ENCODE measurements at places on chromosomes 3 and 15.

DNA sequence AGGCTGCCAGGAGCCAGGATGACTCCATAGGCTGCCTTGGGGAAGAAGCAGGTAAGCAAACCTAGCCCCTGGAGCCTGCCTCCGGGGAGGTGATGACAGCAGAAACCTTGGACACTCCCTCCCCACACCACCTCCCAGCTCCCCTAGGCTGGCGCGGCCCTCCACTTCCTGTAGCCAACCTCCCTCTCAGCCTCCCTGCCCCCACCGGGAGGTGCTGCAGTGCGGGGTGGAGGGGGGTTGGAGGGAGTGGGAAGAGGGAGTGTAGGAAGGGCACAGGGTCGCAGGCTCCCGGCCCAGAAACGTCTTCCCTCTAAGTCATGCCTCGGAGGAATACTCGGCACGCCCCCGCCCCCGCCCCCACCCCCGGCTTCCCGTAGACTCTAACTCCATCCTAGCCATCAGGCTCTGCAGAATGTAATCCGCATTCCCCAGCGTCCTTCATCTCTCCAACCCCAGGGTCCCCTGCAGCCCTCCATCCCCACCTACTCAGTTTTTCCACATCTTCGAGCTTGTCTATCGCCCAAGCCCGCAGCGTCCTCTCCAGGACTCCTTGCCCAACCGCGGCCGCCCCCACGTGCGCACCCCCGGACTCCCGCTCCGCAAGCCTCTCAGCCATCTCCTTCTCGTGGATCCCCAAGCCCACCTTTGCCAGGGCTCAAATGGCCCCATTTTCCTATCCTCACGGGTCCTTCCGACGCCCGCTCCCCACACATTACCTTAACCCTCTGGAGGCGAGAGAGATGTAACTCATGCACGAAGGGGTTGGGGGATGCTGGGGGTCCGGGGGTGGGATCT is 528 bp downstream of the LPCAT4 start:
- peak; percentile 93 for DNase-seq

GRCh38 chr3:114892131-114892879 is 254.8 kb downstream of the ZBTB20 start:
- peak; percentile 53 for DNase-seq

DNA sequence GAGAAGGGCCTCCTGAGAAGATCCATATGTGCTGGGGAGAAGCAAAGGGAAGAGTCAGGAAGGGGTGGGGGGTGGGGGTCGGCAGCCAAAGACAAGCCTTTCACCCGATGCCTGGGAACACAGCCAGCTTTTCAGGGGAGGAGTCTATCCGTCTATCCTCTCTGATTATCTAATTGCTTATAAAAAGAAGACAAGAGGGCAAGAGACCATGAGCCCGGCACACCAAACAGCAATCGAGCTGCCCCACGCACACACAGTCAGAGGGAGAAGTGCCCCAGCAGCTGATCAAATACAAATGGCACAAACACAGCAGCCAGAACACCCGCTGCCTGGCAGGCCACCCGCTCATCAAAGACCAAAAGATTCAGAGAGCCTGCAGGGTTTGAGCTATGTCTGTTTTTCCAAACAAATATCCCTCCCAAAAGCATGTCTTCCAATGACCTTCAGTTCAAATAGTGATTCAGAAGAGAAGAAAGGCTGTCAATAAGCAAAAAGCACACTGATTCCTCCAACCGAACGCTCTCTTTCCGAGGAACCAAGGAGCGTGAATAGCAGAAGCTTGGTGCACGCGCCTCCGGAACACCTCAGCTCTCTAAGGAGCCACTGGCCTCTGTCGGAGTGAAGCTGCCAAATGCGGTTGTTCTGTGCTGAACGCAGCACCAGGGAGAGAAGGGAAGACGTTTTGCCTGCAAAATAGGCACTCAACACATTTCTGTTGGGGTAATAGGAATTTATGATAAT is 419.2 kb downstream of the OCA2 start:
- peak; percentile 98 for DNase-seq

- peak; percentile 79 for DNase-seq
Observed at GRCh38 chr3:32238453-32239306, at the start of gene CMTM8. CMTM8 (plus strand) TSS chr3:32238680; CDS start chr3:32238973, 293 bp downstream.

DNA sequence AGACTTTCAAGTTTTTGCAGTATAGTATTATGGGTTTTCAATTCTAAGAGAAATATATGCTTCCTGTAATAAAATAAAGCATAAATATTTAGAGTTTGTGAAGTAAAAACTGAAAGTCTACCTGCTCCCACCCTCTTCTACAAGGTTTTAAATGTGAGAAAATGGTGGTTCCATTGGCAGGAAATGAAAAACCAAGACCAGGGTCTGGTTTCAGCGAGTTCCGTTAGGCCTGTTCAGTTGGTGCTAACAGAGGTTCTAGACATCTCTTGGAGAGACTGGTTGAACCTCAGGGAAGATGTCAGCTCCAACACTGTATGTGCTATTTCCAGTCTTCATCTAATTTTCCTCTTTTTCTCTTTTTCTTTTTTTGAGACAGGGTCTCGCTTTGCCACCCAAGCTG is 11.8 kb upstream of the MYO1E start:
- no peak for DNase-seq

GRCh38 chr3:1262246-1262645 is 169.4 kb downstream of the CNTN6 start:
- peak; percentile 15 for DNase-seq

DNA sequence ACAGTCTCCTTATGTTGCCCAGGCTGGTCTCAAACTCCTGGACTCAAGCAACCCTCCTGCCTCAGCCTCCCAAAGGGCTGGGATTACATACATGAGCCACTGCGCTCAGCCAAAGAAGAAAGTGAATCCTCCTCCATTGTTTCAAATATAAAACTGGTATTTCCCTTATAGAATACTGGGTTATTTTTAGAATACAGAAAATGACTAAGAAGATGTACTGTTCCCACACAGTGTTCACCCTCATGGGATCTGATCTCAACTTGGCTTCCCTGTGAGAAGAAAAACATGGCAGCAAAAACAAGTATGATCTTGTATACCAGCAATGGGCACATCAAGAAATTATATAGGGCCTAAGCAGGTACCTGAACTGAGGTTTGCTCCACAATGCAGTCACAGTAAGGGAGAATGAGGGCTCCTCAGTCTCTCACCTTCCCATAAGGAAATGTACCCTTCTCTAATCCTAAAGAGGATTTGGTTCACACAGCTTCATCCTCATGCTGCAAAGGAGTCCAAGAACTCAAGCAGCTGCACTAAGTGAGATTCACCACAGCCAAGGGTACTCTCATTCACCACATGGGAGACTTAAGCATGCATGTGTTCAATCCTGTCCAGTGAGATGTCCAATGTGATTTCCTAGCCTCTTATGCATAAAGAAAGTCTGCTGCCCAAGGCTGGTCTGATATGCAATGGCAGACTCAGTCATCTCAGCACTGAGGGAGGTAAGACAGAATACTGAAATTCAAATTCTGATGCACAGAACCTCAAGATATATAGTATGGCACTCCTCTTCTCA is 25.8 kb downstream of the USP4 start:
- no peak for DNase-seq

DNA sequence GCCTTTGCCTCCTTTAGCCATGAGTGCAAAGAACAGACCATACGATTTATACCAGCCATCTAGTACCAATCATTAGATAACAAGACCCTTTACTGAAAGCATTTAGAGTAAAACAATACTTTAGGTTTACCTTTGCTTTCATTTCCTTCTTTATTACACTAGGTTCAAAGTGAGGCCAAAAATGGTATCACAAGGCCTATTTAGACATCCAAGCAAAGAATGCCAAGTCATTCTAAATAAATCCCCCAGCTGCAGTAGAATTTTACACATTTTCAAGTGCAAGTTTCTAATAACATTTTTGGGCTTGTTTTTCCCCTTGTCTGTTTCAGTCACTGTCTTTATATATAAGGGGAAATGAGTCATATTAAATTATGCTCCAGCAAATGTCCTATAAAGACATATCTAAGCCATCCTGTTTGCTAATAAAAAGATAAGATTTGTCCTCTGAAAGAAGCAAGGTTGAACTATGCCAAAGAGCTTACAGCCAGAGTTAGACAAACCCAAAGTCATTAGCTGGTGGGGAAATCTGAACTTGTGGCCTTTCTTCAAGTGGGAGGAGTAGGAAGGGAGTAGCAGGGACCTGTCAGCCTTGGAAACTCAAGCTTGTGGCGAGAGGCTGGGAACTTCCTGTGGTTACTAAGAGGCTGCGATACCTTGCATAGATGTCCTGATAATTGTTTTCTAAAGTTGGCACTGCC is 232.7 kb downstream of the MECOM start:
- DNase-seq: peak; percentile 49

GRCh38 chr3:113948015-113948917 is 453 bp downstream of the ZDHHC23 start:
- peak; percentile 59 for DNase-seq

- DNase-seq: no peak
Observed at GRCh38 chr15:22887157-22887951, 48.9 kb downstream of the NIPA2 start.

- DNase-seq: peak; percentile 0
Observed at GRCh38 chr3:98826126-98826525, 63.0 kb downstream of the ST3GAL6 start.

GRCh38 chr3:161913786-161914389 is 417.3 kb downstream of the OTOL1 start:
- no peak for DNase-seq

- no peak for DNase-seq
Observed at GRCh38 chr3:39062180-39062579, 10.4 kb downstream of the WDR48 start.

DNA sequence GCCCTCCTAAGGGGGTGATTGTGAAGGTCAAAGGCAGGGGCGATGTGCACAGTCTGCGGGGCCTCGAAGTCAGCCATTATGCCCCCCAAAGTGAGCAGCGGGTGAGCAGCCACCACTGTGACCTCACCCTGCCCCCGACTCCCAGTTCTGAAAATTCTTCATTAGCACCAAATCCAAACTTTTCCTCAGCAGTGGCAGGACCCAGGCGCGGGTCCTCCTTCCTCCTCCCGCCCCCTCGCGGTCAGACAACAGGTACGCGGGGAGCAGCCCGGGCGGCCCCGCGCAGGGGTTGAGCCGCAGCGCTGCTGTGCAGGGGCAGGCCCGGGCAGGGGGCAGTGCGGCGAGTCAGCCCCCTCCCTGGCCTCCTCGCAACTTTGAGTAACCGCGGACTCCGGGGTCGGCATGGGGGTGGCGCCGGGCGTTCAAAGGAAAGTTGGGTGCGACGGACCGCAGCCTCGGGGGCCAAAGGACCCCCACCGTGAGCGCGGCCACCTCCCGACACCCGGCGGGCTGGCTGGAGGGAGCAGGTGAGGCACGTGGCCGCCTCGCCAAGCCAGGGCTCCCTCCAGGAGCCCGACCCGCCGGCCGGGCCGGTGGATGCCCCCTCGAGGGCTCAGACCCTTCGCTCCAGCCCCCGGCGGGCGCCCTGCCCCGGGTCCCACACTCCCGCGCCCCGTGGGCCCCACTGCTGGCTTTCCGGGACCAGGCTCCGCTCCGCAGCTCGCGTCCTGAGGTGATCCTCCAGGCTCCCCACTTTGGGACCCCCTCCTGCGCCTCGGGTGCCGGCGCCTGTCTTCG is 49.4 kb upstream of the CCDC174 start:
- DNase-seq: peak; percentile 31

DNA sequence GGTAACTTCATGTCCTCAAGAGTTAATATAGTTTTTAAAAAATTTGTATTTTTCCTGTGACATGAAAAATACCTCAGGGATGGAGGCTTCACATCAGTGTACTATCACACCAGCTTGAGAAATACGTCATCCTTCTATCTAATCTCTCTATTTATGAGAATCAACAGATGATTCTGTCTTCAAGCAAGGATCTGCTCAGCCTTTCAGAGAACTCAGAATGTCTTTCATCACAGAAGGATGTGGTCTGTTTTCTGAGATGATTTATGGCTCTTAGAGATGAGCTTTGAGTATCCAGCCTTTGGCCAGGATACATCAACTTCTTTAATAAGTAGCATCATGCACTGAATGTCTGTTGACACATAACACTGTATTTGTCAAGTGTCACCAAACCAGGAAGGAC is 193.9 kb downstream of the DTWD1 start:
- DNase-seq: no peak

DNA sequence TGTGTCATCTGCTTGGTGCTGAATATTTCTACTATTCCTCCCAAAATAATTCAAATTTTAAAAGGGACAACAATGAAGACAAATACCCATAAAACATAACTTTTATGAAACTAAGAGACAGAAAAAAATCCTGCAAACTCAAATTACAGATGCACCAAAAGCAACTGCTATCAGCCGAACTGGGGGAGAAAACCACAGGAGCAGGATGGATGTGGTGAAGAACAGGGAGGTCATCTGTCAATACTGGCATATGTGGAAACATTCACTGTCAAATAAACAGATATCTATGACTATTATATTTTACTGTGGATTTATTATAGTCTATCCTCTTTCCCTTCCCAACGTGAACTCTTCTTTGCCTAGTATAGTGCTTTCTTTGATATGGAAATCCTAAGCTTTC is 53.3 kb upstream of the CPOX start:
- no peak for DNase-seq

DNA sequence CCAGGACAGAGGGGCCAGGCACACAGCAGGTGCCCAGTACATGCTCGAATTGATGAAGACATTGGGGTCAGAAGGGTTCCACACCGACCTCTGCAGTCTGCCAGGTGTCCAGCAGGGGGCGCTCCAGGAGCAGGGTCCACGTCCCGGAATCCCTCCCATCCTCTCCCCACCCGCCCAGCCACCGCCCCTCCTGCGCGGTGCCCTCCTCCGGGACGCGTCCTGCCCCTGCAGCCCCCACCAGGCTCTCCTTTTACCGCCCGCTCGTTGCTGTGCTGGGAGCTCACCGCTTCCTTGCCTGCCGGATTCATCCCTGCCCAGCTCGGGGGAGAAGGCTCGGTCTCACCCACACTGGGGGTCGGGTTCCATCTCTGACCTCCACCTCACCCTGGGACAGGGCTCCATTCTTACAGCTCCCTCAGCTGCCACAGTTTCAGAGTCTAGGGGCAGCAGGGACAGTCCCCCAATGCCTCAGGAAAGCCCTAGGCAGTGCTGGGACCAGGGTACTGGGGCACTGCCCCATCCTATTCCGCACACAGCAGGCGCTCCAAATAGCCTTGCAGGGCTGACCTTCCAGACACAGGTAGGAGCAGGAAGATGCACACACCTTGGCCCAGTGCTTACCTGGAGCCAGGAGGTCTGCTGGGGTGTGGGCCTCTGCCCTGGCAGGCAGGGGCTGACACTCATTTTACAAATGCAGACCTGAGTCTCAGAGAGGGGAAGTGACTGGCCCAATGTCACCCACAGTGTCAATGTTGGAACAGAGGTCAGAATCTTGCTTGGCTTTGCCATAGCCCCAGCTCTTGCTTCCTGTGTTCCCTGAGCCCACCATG is 31.0 kb downstream of the GRIP2 start:
- DNase-seq: peak; percentile 45

DNA sequence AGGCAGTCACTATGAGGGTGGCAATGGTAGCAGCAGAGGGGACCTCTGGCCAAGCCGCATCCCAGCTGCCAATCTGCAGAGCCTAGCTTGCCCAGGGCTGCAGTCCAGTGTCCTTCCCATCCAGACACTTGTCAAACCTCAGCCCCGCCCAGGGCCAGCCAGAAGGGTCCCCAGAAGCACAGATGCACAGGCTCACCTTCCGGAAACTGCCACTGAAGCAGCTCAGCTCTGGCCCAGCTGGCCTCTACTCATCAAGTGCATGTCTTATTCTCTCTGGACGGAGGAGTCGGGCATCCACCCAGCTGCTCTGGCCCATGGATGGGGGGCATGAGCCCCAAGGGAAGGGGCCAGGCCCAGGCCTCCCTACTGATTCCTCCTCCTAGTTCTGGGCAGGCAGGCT is 69.2 kb downstream of the DNAJB8 start:
- no peak for DNase-seq
